ENCODE measurements at places on chromosomes 2 and 18.

DNA sequence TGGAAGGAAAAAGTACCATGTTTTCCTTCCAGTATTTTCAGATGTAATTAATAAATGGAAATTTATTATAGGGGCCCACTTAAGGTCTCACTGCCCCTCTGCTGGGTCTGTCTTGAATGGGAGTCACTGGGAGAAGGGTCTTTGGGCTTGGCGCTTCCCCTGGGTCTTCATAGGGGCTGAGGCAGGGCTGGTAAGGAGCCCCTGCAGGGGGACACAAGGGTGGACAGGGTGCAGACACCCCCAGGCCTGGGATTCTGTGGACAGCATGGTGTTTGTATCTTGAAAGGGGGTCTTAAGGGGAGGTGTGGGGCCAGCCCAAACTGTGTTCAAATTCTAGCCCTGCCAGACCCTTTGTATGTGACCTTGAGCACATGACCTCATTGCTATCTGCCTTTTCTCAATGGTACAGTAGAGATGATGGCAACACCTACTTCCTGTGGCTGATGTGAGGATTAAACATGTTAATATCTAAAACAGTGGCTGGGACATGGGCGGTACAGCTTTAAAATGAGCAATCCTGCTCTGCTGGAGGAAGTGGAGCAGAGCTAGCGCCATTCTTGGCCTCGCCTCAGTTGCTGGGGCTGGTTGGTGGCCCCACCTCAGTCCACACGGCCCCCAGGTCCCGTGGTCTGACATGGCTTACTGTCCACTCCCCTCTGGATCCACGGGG lies 71.6 kb downstream of the GNAL start:
- no peaks in the 10 kb centered on the region for H3K4me1 ChIP-seq
- no peaks in the 10 kb centered on the region for H3K27me3 ChIP-seq
- no peak overlapping the region for H3K4me3 ChIP-seq
- no peak overlapping the region for H3K27ac ChIP-seq
- DNase-seq, result no peak
- H3K36me3 ChIP-seq, result no peaks in the 10 kb centered on the region

GRCh38 chr2:131022731-131023130 lies 70.5 kb downstream of the FAM168B start:
- no peaks in the 10 kb centered on the region for H3K27me3 ChIP-seq
- H3K36me3 ChIP-seq, result no peaks in the 10 kb centered on the region
- H3K4me1 ChIP-seq, result no peaks in the 10 kb centered on the region
- no peak for DNase-seq
- H3K4me3 ChIP-seq, result no peak overlapping the region

DNA sequence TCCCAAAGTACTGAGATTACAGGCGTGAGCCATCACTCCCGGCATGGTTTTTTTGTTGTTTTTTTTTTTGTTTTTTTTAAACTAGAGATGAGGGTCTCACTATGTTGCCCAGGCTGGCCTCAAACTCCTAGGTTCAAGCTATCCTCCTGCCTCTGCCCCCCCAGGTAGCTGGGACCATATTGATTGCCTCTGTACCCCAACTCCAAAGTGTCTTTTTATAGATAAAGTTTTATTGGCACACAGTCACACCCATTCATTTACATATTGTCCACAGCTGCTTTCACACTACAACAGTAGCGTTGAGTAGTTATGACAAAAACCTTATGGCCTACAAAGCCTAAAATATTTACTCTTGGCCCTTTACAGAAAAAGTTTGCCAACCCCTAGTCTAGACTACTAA lies 45.2 kb upstream of the SP5 start:
- no peak overlapping the region for H3K4me3 ChIP-seq
- no peaks in the 10 kb centered on the region for H3K4me1 ChIP-seq
- H3K27ac ChIP-seq, result no peak overlapping the region
- no peaks in the 10 kb centered on the region for H3K36me3 ChIP-seq
- H3K27me3 ChIP-seq, result no peaks in the 10 kb centered on the region
- no peak for DNase-seq

DNA sequence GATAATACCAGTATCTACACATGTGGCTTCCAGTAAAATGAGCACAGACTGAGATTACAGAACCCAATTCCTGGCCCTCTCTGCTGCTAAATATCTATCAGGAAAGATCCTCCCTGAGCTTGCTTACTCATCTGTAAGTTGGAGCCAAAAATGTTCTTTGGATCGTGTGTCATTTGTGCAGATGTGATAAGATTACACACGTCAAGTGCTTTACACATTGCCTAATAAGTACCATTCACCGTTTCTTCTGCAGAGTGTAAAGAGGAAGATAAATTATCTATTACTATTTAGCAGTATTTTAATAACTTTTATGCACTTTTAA lies 23.2 kb upstream of the SLC20A1 start:
- H3K36me3 ChIP-seq, result no peaks in the 10 kb centered on the region
- no peak overlapping the region for H3K4me3 ChIP-seq
- H3K4me1 ChIP-seq, result peaks cover 37% of the 10 kb centered on the region
- H3K27ac ChIP-seq, result no peak overlapping the region
- DNase-seq, result no peak

GRCh38 chr2:25833566-25833965 lies 44.7 kb downstream of the ASXL2 start:
- no peak overlapping the region for H3K27ac ChIP-seq
- no peaks in the 10 kb centered on the region for H3K36me3 ChIP-seq
- DNase-seq, result no peak
- no peaks in the 10 kb centered on the region for H3K27me3 ChIP-seq
- H3K4me3 ChIP-seq, result no peak overlapping the region
- H3K4me1 ChIP-seq, result peaks cover 20% of the 10 kb centered on the region

- no peaks in the 10 kb centered on the region for H3K36me3 ChIP-seq
- no peaks in the 10 kb centered on the region for H3K27me3 ChIP-seq
- no peak overlapping the region for H3K4me3 ChIP-seq
- H3K4me1 ChIP-seq, result no peaks in the 10 kb centered on the region
- no peak overlapping the region for H3K27ac ChIP-seq
- peak; percentile 6 for DNase-seq
These were observed 41.4 kb upstream of the ALPP start for GRCh38 chr2:232336981-232337720.

DNA sequence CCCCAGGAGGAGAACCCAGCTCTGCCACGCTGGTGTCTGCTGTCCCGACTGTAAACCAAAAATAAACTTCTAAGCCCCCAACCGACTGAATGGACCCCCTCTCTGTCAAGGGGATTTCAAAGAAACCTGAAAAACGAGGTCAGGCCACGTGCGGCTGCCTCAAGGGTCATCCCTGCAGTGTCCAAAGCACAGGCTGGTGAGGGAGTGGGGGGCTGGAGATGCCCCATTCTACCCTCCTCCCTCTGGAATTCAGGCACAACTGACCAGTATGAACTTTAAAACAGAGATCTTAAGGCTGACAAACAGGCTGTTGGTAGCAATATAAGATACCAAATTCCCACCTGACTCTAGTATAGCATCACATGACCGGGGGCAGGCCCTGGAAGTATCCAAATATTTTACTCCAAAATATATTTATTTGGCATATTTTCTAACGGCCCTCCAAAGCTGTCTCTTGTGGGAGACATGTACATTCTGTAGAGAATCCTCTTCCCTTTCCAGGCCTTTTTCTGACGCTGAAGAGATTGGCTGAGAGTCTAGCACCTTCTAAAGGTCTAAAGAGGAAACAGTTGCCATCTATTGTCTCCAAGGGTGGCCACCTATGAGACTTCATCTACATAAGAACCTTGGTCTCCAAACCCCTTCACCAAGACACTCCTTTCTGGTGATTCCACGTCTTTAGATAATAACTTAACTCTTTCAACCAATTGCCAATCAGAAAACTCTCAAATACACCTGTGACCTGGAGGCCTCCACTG lies 40.4 kb upstream of the CTDP1 start:
- no peaks in the 10 kb centered on the region for H3K27me3 ChIP-seq
- no peak overlapping the region for H3K4me3 ChIP-seq

DNA sequence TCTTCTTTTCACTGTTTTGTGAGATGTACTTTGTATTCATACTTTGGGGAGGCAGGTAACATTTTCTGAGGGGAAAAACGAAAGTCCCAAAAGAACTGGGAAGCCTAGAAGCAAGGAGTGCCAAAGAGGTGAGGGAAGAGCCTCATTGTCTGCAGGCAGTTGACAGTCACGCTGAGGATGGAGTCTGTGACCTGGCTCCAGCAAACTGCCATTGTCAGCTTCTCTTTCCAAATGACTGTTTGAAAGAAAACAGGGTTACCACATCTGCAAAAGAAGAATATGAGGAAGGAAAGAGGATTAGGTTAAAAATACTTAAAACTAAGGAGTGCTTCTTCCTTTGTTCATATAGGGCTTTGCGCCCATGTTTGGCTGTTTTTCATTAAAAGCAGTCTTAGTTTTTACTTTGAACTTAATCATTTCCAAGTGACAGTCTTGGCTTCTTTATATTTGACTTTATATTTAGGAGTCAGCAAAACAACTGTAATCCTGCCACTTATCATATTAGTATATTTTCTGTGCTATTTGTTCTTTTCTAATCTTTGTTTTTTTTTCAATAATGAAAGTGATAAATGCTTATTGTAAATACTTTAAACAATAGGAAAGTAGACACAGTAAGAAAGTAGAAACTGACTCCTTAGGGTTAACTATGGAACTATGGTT lies 35.0 kb downstream of the CERS6 start:
- H3K36me3 ChIP-seq, result no peaks in the 10 kb centered on the region
- H3K4me3 ChIP-seq, result peak overlapping the region; percentile 32
- H3K4me1 ChIP-seq, result peaks cover 17% of the 10 kb centered on the region
- H3K27me3 ChIP-seq, result no peaks in the 10 kb centered on the region
- peak overlapping the region; percentile 19 for H3K27ac ChIP-seq
- no peak for DNase-seq

- no peaks in the 10 kb centered on the region for H3K27me3 ChIP-seq
- DNase-seq, result peak; percentile 31
- H3K4me3 ChIP-seq, result no peak overlapping the region
- H3K36me3 ChIP-seq, result no peaks in the 10 kb centered on the region
These were observed 28.0 kb downstream of the CROCC2 start for GRCh38 chr2:240933966-240934700.

- peaks cover 26% of the 10 kb centered on the region for H3K36me3 ChIP-seq
- peak overlapping the region; percentile 91 for H3K4me3 ChIP-seq
These were observed 1.2 kb downstream of the MAT2A start for GRCh38 chr2:85540133-85540648.
